ENCODE measurements at places on chromosomes 5 and 9.

DNA sequence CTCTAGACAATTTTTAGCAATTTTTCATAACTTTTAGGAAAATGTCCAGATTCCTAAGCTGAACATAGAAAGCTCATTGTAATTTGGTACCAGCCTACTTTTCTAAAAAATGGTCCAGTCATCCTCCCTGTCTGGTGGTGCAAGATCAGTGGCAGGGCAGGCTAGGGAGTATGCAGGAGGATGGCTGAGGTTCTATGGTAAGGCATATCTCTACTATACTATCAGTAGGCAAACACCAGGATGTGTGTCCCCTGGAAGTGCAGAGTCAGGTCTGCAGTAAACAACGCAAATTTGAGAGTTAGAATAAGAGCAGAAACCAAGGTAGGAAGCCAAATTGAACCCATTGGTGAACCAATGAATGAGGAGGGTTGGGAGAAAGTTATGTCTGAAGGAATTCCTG, 22.8 kb upstream of the RFX3 start:
- no peak for DNase-seq

GRCh38 chr9:6894135-6894534, 136.4 kb downstream of the KDM4C start:
- DNase-seq: no peak

DNA sequence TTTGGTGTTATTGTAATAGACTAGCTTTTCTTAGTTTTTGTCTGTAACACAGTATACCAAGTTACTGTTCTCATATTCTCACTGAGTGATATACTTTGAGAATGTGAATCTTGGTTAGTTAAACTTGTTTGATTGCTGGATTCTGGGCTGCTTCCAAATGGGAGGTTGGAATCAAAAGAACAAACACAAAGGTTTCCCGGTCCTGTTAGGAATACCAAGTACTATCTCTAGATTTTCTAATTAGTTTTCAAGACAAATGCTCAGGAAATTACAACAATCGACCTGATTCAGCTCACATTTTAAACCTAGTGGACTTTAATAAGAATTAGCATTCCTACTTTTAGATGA, 244.3 kb downstream of the CSNK1G3 start:
- no peak for DNase-seq

GRCh38 chr9:14868772-14869583, 41.2 kb downstream of the FREM1 start:
- no peak for DNase-seq

DNA sequence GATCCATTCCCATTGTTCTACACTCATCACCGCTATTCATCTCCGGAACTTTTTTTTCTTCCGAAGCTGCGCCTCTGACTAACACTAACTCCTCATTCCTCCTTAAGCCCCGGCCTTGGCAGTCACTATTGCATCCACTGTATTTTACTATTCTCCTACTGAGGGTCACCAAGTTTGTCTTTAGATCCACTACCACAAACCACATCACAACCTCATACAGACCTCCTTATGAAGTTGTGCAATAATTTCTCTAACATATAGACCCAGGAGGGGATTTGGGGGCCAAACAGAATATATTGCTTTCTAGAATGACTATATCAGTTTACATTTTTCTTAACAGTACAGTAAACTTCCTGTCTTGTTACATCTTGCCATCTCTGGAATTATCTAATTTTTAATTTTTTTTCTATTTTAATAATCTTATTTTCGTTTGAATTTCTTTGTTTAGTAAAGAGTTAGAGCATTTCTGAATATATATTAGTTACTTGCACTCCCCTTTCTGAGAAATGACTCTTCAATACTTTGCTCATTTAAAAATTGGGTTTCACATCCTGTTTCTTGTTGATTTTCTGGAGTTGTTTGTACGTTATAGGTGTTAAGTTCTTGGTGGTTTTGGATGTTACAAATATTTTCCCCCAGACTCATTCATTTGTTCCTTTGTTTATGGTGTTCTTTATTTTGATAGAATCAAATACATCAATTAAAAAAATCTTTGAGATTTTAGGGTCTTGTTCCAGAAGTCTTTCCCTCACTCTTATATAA, 37.1 kb downstream of the DMRT2 start:
- DNase-seq: no peak

- DNase-seq: no peak
Observed at GRCh38 chr9:128098297-128099230, 29.0 kb downstream of the PTGES2 start.
